ENCODE measurements at places on chromosomes 6 and 20.

GRCh38 chr6:77021232-77021631 lies 442.1 kb downstream of the HTR1B start:
- no peaks in the 10 kb centered on the region for H3K36me3 ChIP-seq
- no peaks in the 10 kb centered on the region for H3K4me1 ChIP-seq
- no peaks in the 10 kb centered on the region for H3K27me3 ChIP-seq

- no peak for ATAC-seq
- no peak overlapping the region for H3K27ac ChIP-seq
- no peak overlapping the region for H3K4me3 ChIP-seq
- peaks cover 8% of the 10 kb centered on the region for H3K4me1 ChIP-seq
- H3K27me3 ChIP-seq = no peaks in the 10 kb centered on the region
These were observed 174.9 kb downstream of the SMOC2 start for GRCh38 chr6:168615837-168616236.

GRCh38 chr6:35219683-35220326 lies 6.0 kb downstream of the SCUBE3 start:
- H3K4me3 ChIP-seq = no peak overlapping the region
- ATAC-seq = no peak
- H3K36me3 ChIP-seq = no peaks in the 10 kb centered on the region
- H3K27ac ChIP-seq = no peak overlapping the region

DNA sequence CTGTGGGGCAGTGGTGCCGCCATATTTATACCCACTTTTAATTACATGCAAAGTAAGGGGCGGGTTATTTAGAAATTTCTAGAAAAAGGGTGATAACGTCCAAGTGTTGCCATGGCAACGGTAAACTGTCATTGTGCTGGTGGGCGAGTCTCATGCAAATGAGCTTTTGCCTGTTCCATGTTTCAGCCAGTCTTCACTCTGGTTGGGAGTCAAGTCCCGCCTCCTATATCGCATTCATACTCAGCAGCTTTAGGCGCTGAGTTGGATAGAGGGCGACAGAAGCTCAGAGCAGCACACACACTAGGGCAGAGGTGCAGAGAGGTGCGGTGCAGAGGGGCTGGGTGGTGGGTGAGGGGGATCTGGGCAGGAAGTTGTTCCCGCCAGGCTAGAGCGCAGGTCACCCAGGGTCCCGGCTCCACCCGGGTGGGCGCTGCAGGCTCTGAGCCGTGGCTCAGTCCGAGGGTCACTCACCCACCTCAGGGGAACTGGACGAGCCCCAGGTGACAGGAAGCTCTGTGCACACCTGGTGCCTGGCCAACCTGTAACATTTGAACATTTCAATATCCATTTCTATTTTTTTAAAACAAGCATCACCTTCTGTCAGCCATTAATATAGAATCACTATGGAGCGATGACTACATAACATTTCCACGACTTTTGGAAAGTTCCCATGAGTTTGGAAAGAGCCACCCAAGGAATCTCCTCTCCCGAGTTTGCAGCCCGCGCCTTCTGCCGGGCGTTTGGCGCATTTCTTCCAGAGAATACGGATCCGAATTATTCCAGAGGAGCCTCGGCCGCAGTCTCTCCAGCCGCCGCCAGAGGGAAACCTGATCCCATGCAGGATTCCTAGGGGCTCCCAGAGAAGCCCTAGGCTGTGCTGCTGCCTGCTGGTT lies 89.1 kb upstream of the PHACTR3 start:
- peaks cover 5% of the 10 kb centered on the region for H3K4me1 ChIP-seq
- no peak overlapping the region for H3K27ac ChIP-seq
- H3K4me3 ChIP-seq = no peak overlapping the region
- no peak for ATAC-seq

- H3K4me1 ChIP-seq = no peaks in the 10 kb centered on the region
- no peak overlapping the region for H3K4me3 ChIP-seq
- no peak overlapping the region for H3K27ac ChIP-seq
- peaks cover 16% of the 10 kb centered on the region for H3K27me3 ChIP-seq
- ATAC-seq = no peak
These were observed 17.5 kb downstream of the CTCFL start for GRCh38 chr20:57507477-57507876.

GRCh38 chr20:19785173-19785982 lies 27.3 kb downstream of the RIN2 start:
- peaks cover 5% of the 10 kb centered on the region for H3K4me1 ChIP-seq
- no peaks in the 10 kb centered on the region for H3K36me3 ChIP-seq
- no peak for ATAC-seq
- H3K4me3 ChIP-seq = no peak overlapping the region
- H3K27me3 ChIP-seq = peaks cover 8% of the 10 kb centered on the region

DNA sequence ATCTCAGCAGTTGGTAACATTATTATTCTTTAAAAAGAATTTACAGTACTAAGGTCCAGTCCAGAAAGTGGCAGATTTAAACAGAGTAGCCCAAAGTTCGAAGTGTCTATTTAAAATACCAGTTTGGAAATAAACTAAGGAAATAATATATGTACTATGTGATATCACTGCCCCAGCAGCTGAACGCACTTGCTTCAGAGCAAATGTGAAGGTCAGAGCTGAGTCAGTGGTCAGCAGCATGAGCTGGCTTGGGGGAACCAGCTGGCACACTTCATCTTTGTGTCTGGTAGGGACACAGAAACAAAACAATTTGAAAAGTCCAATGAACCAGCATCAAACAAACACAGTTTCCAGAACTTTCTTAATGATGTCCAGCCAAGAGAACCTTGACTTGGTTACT lies 15.4 kb downstream of the TMEM14B start:
- H3K27me3 ChIP-seq = no peaks in the 10 kb centered on the region
- ATAC-seq = no peak
- peaks cover 7% of the 10 kb centered on the region for H3K4me1 ChIP-seq
- H3K4me3 ChIP-seq = no peak overlapping the region

DNA sequence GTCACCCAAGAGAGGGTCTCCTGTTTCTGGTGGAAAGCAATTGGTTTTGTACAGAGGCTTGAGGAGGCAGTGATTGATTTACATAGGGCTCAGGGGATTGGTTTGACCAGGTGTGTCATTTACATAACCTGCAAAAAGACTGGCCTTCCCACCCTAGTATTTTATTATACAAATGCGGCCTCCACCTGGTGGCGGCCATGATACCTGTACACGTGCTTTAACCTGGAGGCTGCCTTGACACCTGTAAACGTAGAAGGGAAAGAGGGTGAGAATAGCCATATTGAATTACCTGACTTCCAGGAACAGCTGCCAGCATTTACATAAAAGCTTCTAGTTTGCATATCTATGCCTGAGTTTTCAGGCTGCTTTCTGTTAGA lies 48.7 kb downstream of the HLA-DPB1 start:
- ATAC-seq = no peak
- peaks cover 18% of the 10 kb centered on the region for H3K27me3 ChIP-seq
- no peak overlapping the region for H3K4me3 ChIP-seq

DNA sequence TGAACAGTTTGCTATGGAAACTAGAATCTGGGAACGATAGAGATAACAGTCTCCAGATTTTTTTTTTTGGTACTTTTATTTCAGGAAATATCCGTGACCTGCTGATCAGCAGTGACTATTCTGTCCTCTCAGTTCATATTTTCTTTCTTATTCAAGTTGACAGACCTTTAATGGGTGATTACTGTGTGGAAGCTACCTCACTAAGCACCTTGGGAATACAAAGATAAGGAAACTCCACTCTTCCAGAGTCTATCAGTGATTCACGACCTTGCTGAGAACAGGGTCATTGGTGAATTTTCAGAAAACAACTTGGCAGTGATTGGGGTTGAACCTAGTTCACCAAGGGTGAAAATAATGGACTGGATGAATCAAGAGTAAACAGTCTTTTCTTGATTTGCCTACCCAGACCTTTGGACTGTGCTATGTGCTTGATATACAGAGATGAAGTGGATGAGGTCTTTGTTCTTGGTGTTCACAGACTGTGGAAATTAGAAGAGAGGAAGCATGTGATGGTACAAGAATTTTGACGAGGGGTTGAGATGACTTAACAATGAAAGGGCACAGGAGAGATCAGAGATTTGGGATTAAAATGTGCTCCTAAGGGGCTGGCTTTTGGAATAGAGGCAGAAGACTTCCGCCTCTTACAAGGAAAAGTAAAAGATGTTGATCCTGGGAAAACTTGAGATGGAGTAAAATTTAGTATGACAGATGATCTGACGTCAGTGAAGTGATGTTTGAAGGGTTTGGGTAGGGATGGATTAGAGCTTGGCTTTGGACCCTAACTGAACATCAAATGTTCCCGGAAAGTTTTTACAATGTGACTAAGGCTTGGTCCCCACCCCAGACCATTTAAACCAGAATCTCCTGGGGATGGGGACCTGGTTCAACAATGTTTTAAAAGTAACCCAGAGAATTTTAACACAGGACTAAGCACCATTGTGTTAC lies 1.2 kb downstream of the KAT14 start:
- no peaks in the 10 kb centered on the region for H3K27me3 ChIP-seq
- H3K4me3 ChIP-seq = peak overlapping the region; percentile 79
- peak overlapping the region; percentile 37 for H3K27ac ChIP-seq

- peaks cover 20% of the 10 kb centered on the region for H3K27me3 ChIP-seq
- no peaks in the 10 kb centered on the region for H3K4me1 ChIP-seq
- no peaks in the 10 kb centered on the region for H3K36me3 ChIP-seq
- no peak overlapping the region for H3K4me3 ChIP-seq
- no peak overlapping the region for H3K27ac ChIP-seq
- ATAC-seq = no peak
These were observed 13.0 kb downstream of the RIN2 start for GRCh38 chr20:19771031-19771430.

DNA sequence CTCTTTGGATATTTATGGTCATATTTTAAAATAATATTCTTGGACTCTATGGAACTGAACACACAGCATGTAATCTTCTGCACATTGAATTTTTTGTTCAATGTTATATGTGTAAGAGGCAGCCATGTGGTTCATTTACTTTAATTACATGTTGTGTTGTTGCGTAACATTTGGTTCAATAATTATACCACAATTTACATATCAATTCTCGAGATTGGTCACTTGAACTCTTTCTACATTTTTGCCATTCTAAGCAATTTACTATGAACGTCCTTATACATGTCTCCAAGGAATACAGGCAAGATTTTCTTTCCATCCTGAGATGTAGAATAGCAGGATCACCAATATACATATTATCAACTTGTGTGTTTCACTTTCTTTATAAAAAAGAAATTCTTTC lies 18.5 kb upstream of the STMND1 start:
- ATAC-seq = no peak
- no peaks in the 10 kb centered on the region for H3K4me1 ChIP-seq
- H3K4me3 ChIP-seq = no peak overlapping the region
- peaks cover 12% of the 10 kb centered on the region for H3K27me3 ChIP-seq
- H3K36me3 ChIP-seq = no peaks in the 10 kb centered on the region

DNA sequence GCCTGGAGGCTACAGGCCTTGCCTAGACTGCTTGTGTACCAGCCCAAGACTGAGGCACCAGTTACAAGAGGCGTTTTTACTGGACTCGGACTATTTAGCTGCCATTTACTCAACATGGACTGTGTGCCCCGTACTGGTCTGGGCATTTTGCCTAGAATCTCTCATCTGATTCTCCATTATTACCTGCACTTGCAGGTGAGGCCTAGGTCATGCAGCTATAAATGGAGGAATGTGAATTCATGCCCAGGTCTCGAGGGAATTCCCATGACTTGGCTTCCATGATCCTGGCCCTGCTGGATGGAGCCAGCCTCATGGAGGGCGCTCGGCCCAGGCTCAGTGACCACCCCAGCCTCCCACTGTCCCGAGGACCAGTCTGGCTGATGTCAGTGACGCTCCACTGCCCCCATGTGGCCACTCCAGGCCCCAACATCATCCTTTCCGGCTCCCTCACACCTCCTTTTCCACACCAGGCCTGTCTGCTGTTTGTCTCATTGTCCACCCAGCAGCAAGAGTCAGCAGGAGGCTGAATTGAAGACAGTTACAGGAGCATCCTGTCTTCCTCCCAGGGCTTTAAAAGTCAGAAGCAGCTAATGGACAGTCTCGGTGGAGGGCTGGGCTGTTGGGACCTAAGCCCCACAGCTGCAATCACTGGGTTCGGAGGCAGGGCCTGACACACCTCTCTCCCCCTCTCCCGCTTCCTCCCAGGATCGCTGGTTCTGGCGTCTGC lies 8.7 kb downstream of the MMP24OS start:
- H3K36me3 ChIP-seq = peaks cover 55% of the 10 kb centered on the region
- H3K4me3 ChIP-seq = no peak overlapping the region
- H3K27ac ChIP-seq = peak overlapping the region; percentile 36
- ATAC-seq = peak; percentile 61
- H3K4me1 ChIP-seq = peaks cover 3% of the 10 kb centered on the region

DNA sequence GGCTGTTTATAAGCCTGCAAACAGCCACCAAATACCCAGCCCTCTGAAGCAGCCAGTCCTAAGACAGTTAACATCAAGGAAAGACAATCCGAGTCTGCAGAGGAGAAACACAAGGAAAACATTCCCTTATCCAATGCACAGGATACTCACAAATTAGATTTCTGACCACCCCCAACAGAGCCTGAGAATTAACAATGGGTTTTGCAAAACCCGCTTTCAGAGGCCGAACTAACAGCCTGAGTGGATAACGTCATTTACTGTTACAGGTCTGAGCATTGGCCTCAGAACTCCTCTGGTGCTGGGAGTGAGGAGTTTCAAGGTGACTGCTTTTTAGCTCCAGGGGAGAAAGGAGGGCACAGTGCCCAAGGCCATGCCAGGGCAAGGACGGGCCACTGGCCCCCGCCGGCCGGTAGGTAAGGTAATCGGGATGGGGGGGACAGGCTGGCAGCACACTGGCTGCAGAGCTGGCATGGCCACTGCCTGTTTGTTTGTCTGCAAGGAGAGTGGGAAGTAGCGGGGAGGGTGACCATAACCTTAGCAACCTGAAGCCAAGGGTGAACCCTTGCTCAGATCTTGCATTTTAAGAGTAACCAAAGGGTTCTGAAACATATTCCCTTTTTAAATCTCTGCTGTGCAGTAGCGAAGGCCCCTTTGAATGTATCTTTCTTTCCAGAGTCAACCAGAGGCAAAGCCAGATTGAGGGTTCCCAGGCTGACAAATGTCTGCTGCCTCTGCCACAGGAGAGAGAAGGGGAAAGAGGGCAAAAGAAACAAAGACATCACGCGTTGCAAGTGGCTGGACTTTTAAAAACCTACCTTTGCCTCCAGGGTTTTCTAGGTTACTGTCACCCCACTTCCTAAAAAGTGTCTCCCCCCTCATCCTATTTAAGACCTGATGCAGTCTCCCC lies 3.9 kb downstream of the ZMYND8 start:
- H3K4me1 ChIP-seq = peaks cover 25% of the 10 kb centered on the region
- peaks cover 41% of the 10 kb centered on the region for H3K36me3 ChIP-seq
- H3K27ac ChIP-seq = no peak overlapping the region

DNA sequence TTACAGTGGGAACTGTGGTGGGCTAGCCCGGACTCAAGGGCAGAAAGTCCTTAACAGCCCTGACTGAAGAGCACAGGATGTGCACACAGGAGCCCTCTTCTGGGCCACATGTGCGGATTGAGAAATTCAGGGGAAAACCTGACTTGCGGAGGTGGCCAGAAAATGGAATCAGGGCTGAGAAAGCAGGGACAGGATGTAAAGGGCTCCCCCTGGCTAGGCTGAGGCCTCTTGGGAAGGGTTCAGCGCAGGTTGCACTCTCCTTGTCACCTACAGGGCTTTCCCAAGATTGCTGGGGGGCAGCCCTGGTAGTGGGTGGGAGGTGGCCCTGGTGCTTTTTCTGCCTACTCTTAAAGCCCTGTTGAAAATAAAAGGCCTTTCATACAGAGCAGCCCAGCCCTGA lies 251.2 kb downstream of the SLC24A3 start:
- H3K27me3 ChIP-seq = no peaks in the 10 kb centered on the region
- no peaks in the 10 kb centered on the region for H3K4me1 ChIP-seq
- no peak overlapping the region for H3K27ac ChIP-seq
- no peak overlapping the region for H3K4me3 ChIP-seq
- no peak for ATAC-seq
- H3K36me3 ChIP-seq = no peaks in the 10 kb centered on the region

All from activated T-helper 17 cell treated with anti-CD3 and anti-CD28 coated beads, Interleukin-2, amount 50 U/mL, for 72 hours (primary cell).